Spinal cord (tissue), 10 donors: ENCODE measurements at places on chromosomes 16 and 17. TPM values are rescaled to one million over a fixed set of nuclear protein-coding genes. Genes with fewer than 3 reads are reported as not detected.

DNA sequence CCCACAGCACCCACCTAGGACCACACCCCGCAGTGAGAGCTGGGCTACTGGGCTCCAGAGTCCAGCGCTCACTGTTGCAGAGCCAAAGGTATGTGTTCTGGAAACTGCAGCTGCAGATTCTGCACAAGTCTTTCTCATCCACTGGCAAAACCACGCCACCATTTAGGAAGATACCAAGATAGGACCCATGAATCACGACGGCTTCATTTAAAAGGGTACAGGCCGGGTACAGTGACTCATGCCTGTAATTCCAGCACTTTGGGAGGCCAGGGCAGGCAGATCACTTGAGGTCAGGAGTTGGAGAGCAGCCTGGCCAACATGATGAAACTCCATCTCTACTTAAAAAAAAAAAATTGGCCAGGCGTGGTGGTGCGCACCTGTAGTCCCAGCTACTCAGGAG lies 18.8 kb downstream of the FOXF1 start:
- H3K27me3 ChIP-seq: no peaks in the 10 kb centered on the region
- H3K27ac ChIP-seq: no peak overlapping the region
- DNase-seq: no peak
- peaks cover 21% of the 10 kb centered on the region for H3K4me1 ChIP-seq
- H3K36me3 ChIP-seq: peaks cover 35% of the 10 kb centered on the region

DNA sequence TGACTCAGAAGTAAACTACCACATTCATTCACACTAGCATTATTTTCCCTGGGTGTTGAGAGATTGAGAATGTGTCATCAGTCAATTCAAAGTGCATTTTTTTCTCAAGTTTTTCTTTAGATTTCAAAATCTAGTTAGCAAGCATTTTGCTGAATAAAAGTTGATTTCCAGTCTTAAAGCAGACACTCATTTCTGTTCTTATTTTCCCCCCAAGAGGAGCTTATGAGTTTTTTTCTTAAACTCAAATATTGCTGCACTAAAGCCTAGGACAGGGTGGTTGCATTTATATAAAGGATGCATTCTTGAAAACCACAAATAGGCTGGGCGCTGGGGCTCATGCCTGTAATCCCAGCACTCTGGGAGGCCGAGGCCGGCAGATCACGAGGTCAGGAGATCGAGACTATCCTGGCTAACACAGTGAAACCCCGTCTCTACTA lies 15.3 kb downstream of the CDH3 start:
- H3K36me3 ChIP-seq: no peaks in the 10 kb centered on the region
- no peak overlapping the region for H3K27ac ChIP-seq
- H3K27me3 ChIP-seq: no peaks in the 10 kb centered on the region
- no peak overlapping the region for H3K4me3 ChIP-seq
- no peak for DNase-seq

DNA sequence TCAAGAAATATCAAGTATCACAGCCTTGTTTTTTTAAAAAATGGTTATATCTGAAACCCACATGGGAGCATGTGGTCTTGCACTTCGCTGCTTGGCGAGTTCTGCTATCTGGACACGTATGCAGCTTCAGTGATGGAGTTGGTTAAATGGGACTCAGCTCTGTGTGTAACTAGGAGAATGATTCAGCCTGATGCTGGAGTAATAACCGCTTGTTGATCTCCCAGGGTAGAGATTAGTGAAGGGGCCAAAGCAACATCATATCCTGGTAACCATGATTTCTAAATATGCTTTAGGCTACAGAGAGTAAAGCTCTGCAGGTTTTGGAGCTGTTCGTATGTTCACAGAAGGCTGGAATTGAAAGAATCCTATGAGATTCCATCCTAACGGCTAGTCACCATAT lies 63.2 kb downstream of the IQCK start:
- H3K27me3 ChIP-seq: no peaks in the 10 kb centered on the region
- H3K27ac ChIP-seq: no peak overlapping the region
- H3K4me3 ChIP-seq: no peak overlapping the region
- no peaks in the 10 kb centered on the region for H3K36me3 ChIP-seq

- peaks cover 78% of the 10 kb centered on the region for H3K4me1 ChIP-seq
- no peak overlapping the region for H3K4me3 ChIP-seq
- no peak overlapping the region for H3K27ac ChIP-seq
- no peak for DNase-seq
These were observed 32.5 kb downstream of the BAIAP2 start for GRCh38 chr17:81067391-81067811.

IRX3 gene
- total RNA-seq: 4.2 TPM

TMEM98 gene
- total RNA-seq: 102 TPM

TLE7 gene
- total RNA-seq: not detected

CCL1 gene
- not detected for total RNA-seq
